ENCODE measurements at places on chromosomes 12 and 14.
A peak's percentile ranks its signal among the peaks of the same experiment; 100 is the strongest.

- no peak for DNase-seq
Measured at GRCh38 chr12:80814453-80814852, 97.7 kb downstream of the MYF5 start.

GRCh38 chr12:108565976-108566375, 3.6 kb downstream of the ISCU start:
- no peak for DNase-seq

DNA sequence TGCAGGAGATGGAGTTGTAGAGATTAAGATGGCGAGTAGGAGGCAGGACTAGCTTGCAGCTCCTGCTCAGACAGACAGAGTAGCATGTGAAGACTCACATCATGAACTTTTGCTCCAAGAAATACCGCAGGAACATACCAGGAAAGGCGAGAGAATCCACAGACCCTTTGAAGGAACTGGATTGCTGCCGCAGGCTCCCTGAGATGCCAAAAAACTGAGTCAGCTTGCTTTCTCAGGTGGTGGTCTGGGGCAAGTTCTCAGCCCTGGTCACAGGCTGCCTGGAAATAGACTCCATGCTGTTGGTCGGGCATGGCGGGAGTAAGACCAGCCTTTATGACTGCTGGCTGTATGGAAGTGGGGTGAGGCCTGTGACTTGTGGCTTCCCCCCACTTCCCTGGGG, 163.6 kb upstream of the NAV3 start:
- DNase-seq, result no peak

DNA sequence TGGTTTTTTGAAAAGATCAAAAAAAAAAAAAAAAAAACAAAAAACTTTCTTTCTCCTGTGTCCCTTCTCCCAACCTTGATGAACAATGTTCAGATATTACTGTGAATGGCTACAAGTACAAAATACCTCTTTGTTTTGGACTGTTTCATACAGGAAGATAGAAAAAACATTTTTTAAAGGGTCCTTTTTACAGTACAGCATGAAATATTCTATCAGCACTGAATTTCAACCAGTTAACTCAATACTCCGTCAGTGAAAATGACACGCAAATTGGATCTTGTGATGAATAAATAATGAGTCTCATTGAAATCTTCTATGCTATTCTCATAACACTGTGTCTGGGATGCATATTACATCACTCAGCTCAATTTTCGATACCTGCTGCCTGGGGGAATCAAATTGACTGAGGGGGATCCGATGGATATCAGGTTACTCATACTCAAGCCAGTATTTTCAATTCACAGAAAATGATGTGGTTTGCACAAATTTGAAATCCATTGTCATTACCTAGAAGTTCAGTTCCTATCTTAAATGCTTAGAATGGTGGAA, 179.6 kb downstream of the TMTC2 start:
- DNase-seq, result no peak

GRCh38 chr14:34059925-34060650, 109.2 kb upstream of the EGLN3 start:
- peak; percentile 71 for DNase-seq

Data from GM12891 (cell line).